HCEC 1CT (cell line): ENCODE measurements at places on chromosomes 13 and 19.
A peak's percentile ranks its signal among the peaks of the same experiment; 100 is the strongest.

- peak; percentile 90 for DNase-seq
Observed at GRCh38 chr19:18416778-18417249, 2.4 kb upstream of the SSBP4 start.

DNA sequence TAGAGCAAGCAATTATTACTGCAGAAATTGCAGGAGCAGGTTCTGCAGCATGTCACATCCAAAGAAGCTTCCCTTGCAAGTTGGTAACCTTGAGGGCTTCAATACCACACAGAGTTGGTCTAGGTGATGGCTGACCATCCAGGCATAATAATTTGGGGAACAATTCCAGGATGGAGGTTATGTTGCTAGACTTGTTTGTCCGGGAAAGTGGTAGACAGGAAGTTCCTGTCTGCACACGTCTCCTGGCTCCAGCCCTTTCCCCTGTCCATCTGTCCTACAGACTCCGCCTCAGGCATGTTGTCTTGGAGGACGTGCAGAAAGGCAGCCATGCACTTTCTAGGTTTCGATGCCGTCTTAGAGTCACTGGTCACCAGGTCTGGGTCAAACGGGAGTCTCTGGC is 26.0 kb downstream of the DPRX start:
- DNase-seq: no peak

DNA sequence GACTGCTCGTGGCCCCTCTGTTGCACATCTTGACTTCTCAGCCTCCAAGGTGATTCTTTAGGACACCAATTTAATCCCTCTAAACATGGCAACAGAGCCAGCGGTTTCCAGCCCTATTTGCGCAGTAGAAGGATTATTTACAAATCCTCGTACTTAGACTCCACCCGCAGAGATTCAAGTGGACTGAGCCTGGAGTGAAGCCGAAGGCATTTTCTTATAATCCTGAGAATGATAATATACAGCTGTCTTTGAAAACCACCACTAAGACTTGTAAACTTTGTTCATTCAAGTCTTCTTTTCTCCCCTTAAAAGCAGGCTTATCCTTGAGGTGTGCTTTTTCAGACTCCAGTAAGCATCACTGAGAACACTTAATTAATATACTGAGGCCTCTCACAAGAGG is 4.8 kb upstream of the DPRX start:
- DNase-seq: no peak

- peak; percentile 86 for DNase-seq
Observed at GRCh38 chr19:2041683-2042484, 9.2 kb downstream of the MKNK2 start.

DNA sequence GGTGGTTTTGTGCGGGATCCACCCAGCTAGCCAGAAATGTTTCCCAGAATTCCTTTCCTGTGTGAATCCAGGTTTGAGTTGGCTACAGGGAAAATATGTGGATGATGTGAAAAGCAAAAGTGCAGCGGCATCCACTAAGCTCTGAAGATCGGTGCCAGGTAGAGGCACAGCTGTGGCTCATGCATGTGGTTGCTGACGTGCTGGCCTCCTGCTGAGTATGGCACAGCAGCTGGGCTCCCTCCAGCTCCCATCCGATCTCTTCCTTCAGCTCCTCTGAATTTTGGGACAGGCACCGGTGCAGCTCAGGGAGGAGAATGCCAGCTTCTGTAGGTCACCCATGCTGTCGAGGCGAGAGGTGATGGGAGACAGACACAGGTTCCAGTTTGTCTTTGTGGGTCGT is 84.0 kb upstream of the GSX1 start:
- DNase-seq: no peak

DNA sequence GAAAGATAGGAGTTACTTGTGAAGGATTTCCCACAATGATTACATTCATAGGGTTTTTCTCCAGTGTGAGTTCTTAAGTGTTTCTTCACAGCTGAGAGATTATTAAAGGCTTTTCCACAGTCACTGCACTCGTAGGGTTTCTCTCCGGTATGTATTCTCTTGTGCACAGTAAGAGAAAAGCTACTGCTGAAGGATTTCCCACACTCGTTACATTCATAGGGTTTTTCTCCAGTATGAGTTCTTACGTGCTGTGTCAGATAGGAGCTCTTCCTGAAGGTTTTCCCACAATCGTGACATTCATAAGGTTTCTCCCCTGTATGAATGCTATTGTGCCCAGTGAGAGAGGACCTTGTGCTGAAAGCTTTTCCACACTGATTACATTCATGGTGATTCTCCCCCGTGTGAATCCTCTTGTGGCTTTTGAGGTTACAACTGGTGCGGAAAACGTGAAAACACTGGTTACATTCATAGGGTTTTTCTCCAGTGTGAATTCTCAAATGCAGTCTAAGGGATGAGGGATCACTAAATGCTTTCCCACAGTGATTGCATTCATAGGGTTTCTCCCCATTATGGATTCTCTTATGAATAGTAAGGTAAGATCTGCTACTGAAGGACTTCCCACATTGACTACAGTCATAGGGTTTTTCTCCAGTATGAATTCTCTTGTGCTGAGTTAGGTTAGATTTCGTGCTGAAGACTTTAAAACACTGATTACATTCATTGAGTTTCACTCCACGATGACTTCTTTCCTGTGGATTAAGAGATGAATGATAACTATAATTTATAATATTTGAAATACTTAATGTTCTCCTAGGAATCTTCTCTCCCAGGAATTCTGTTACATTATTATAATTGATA is 20.6 kb downstream of the ZNF558 start:
- DNase-seq: no peak

DNA sequence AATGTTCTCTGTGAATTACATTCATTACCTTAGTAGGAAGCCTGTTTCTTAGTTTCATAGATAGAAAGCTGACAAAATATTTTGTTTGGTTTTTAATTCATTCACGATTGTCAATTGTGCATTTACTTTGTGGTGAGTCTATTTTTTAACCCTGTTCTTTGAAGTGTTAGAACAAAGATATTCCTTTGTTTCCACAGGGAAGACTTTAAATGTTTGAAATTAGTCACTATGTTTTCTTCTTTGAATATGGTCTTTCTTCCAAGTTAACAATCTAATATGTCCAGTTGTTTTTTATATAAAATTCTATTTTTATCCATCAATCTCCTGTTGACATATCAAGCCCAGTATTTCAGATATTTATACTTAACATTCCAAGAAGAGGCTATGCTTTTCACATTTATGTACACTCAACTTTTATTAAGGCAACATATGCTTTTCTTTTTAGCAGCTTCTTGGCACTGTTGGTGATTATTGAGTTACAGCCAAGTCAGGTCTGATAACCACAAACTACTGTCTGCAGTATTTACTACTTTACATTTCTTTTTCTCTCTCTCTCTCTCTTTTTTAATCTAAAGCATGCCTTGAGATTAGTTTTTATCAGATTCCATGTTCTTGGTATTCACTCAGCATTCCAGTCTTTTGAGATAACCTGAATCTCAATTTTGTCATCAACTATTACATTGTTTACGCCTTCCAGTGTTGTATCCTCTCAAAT is 812.8 kb upstream of the SLC10A2 start:
- no peak for DNase-seq

DNA sequence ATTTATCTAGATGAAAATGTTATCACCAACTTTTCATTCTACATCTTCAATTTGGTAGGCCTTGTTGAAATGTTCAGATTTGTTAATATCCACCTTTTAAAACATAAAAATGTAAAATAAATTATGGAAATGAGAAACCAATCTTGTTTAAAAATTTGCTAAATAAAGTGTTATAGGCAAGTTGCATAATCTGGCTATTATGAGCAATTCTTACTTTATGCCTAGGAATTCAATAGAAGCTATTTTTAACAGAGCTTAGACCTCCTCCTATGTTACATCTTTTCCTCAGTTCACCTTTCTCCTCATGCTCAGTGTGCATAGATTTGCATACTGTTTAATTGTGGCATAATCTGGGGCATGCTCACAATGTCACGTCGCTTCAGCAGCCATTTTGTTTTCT is 87.9 kb upstream of the POSTN start:
- DNase-seq: peak; percentile 29

- DNase-seq: no peak
Observed at GRCh38 chr19:801861-802497, 4.7 kb downstream of the PTBP1 start.

- no peak for DNase-seq
Observed at GRCh38 chr13:30705680-30706079, 29.7 kb upstream of the ALOX5AP start.

DNA sequence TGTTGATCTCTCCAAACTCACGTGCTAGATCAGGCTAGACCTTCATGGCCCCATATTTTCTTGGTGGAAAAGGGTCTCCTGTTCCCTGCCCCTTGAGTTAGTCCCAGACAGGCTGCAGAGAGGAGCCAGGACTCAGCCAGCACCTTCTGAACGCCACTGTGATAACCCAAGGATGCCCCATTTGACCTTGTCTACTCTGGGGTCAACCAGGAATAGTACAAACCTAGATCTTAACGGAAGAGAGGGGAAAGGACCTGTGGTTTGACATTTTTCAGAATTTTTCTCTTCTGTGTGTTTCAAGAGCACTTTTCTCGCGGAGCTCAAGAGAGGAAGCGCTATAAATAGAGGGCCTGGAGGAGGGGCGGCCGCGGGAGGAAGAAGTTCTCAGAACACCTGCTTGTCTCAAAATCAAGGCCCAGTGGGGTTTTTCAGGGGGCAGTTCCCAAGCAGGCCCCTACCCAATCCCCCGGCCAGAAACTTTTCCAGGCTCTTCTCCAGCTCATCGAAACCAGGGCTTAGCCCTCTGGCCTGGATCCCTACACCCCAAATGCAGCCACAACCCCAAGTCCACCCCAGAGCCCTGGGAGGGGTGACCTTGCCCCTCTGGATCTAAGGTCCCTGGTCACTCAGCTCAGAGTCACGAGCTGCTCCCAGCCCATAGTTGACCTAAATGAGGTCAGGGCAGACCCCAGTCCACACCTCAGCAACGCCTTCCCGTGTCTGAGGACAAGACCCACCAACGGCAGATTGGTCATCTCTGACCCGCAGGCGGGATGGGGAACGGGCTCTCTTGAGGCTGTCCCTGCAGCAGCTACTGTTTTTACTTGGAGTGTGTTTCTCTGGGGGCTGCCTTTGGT is 75.6 kb upstream of the TM9SF2 start:
- no peak for DNase-seq

- DNase-seq: no peak
Observed at GRCh38 chr13:34826432-34826831, 115.6 kb upstream of the NBEA start.

GRCh38 chr13:79528356-79528755 is 47.4 kb downstream of the NDFIP2 start:
- DNase-seq: peak; percentile 25

GRCh38 chr13:88908961-88909441 is 1237.8 kb downstream of the SLITRK5 start:
- DNase-seq: no peak

GRCh38 chr13:51645761-51646670 is 61.8 kb downstream of the WDFY2 start:
- no peak for DNase-seq

- DNase-seq: peak; percentile 28
Observed at GRCh38 chr13:39765801-39766463, 110.5 kb downstream of the COG6 start.

DNA sequence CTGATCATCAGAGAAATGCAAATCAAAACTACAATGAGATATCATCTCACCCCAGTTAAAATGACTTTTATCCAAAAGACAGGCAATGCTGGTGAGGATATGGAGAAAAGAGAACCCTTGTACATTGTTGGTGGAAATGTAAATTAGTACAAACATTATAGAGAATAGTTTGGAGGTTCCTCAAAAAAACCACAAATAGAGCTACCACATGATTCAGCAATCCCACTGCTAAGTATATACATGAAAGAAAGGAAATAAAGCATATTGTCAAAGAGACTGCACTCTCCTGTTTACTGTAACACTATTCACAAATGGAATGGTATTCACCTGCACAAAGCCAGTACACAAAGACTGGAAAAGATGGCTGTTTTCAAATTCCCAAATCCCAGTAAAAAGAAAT is 1233.7 kb downstream of the PCDH17 start:
- DNase-seq: no peak

GRCh38 chr13:38024431-38024830 is 154.9 kb upstream of the TRPC4 start:
- DNase-seq: no peak

GRCh38 chr19:55648585-55649267 is 714 bp downstream of the CCDC106 start:
- DNase-seq: no peak

- DNase-seq: no peak
Observed at GRCh38 chr13:58806401-58806800, 1174.9 kb downstream of the PCDH17 start.

GRCh38 chr13:29800687-29801086 is 49.7 kb downstream of the UBL3 start:
- DNase-seq: no peak

- DNase-seq: no peak
Observed at GRCh38 chr19:19655641-19656343, 7.7 kb downstream of the ATP13A1 start.

DNA sequence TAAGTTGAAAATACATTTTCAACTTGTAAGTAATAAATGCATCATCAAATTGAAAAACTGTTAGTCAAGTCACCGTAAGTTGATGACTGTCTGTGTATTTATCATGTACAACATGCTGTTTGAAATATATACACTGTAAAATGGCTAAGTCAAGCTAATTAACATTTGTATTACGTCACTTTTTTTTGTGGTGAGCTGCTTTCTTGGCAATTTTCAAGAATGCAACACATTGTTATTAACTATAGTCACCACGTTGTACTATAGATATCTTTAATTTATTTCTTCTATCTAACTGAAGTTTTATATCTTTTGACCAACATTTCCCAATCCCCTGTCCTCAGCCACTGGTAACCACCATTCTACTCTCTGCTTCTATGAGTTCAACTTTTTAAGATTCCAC is 57.0 kb downstream of the RBM26 start:
- peak; percentile 34 for DNase-seq

- no peak for DNase-seq
Observed at GRCh38 chr13:112510987-112511685, 76.8 kb downstream of the TUBGCP3 start.

GRCh38 chr13:112991609-112992008 is 22.6 kb downstream of the MCF2L start:
- no peak for DNase-seq

GRCh38 chr13:75455962-75456361 is 26.0 kb downstream of the TBC1D4 start:
- no peak for DNase-seq

- no peak for DNase-seq
Observed at GRCh38 chr19:43664018-43664417, 6.0 kb downstream of the PLAUR start.

GRCh38 chr19:30408734-30409301 is 36.6 kb downstream of the ZNF536 start:
- no peak for DNase-seq

- peak; percentile 85 for DNase-seq
Observed at GRCh38 chr13:110380359-110381028, 73.4 kb downstream of the COL4A2 start.
